ENCODE measurements at places on chromosomes 6 and 20. TPM values are rescaled to one million over a fixed set of nuclear protein-coding genes. Genes with fewer than 3 reads are reported as not detected.
A peak's percentile ranks its signal among the peaks of the same experiment; 100 is the strongest.

Gene CLPSL2
- not detected for polyA plus RNA-seq

Gene BTN1A1
- polyA plus RNA-seq: 0.12 TPM

Gene POM121L2
- 0.01 TPM for polyA plus RNA-seq

Gene FKBP1C
- 1.9 TPM for polyA plus RNA-seq

Gene PMEPA1
- polyA plus RNA-seq: not detected

Gene HRH3
- not detected for polyA plus RNA-seq

Gene DIDO1
- polyA plus RNA-seq: 75.0 TPM

Gene SLC22A7
- polyA plus RNA-seq: 5.3 TPM

Gene OOEP
- not detected for polyA plus RNA-seq

Gene PNPLA1
- not detected for polyA plus RNA-seq

DNA sequence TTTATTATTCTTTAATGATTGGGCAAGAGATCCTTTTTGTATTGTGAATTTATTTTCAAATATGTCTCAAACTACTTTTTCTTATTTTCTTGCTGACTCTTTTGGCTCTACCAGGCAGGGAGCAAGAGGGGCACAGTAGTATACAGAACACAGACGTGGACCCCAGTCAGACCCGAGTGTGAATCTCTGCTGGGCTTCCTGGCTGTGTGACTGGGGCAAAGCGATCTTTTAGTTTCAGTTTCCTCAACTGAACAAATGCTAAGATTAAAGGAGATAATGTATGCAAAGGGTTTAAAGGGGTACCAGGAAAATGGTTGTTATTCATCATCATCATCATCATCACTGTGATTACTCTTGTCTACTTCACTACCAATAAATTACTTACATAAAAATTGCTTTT lies 317.5 kb downstream of the HIVEP2 start:
- H3K27ac ChIP-seq: no peak overlapping the region
- peaks cover 12% of the 10 kb centered on the region for H3K4me1 ChIP-seq
- H3K36me3 ChIP-seq: no peaks in the 10 kb centered on the region
- H3K4me3 ChIP-seq: no peak overlapping the region
- H3K27me3 ChIP-seq: no peaks in the 10 kb centered on the region
- DNase-seq: no peak

GRCh38 chr20:37925265-37926165 lies 22.6 kb downstream of the VSTM2L start:
- H3K36me3 ChIP-seq: no peaks in the 10 kb centered on the region
- peaks cover 58% of the 10 kb centered on the region for H3K27me3 ChIP-seq
- peaks cover 8% of the 10 kb centered on the region for H3K4me1 ChIP-seq
- H3K4me3 ChIP-seq: no peak overlapping the region
- DNase-seq: no peak

GRCh38 chr6:43393602-43394001 lies 24.2 kb upstream of the ZNF318 start:
- H3K4me1 ChIP-seq: peaks cover 13% of the 10 kb centered on the region
- no peak overlapping the region for H3K27ac ChIP-seq
- H3K4me3 ChIP-seq: peak overlapping the region; percentile 17

- no peak for DNase-seq
- no peaks in the 10 kb centered on the region for H3K36me3 ChIP-seq
- H3K27me3 ChIP-seq: no peaks in the 10 kb centered on the region
- no peak overlapping the region for H3K4me3 ChIP-seq
- H3K4me1 ChIP-seq: peaks cover 40% of the 10 kb centered on the region
- H3K27ac ChIP-seq: no peak overlapping the region
Observed at GRCh38 chr20:5797843-5798462, 47.8 kb downstream of the SHLD1 start.

DNA sequence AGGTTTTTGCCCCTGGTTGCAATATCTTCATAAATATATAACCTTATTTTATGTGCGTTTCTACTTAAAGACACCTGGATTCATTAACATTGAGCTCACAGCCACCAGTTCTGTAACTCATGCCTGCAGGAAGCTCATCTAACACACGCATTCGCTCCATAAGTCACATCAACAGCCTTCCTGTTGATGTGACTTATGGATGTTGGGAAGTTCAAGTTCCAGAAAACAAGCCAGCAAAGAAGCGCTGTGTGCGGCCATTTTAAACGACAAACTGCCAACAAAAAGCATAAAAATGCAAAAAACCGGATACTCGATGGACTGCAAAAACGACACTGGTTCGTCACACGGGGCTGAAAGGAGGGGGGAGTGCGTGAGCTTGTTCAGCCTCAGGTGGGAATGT lies 77.9 kb upstream of the NFATC2 start:
- no peaks in the 10 kb centered on the region for H3K27me3 ChIP-seq
- no peaks in the 10 kb centered on the region for H3K4me1 ChIP-seq
- peaks cover 37% of the 10 kb centered on the region for H3K36me3 ChIP-seq

GRCh38 chr20:10713161-10713560 lies 39.4 kb upstream of the JAG1 start:
- peaks cover 91% of the 10 kb centered on the region for H3K4me1 ChIP-seq
- peak overlapping the region; percentile 93 for H3K27ac ChIP-seq
- no peaks in the 10 kb centered on the region for H3K36me3 ChIP-seq
- no peak overlapping the region for H3K4me3 ChIP-seq

GRCh38 chr6:127200114-127200513 lies 66.5 kb upstream of the RNF146 start:
- no peaks in the 10 kb centered on the region for H3K4me1 ChIP-seq
- DNase-seq: no peak
- H3K27me3 ChIP-seq: no peaks in the 10 kb centered on the region
- no peak overlapping the region for H3K4me3 ChIP-seq

DNA sequence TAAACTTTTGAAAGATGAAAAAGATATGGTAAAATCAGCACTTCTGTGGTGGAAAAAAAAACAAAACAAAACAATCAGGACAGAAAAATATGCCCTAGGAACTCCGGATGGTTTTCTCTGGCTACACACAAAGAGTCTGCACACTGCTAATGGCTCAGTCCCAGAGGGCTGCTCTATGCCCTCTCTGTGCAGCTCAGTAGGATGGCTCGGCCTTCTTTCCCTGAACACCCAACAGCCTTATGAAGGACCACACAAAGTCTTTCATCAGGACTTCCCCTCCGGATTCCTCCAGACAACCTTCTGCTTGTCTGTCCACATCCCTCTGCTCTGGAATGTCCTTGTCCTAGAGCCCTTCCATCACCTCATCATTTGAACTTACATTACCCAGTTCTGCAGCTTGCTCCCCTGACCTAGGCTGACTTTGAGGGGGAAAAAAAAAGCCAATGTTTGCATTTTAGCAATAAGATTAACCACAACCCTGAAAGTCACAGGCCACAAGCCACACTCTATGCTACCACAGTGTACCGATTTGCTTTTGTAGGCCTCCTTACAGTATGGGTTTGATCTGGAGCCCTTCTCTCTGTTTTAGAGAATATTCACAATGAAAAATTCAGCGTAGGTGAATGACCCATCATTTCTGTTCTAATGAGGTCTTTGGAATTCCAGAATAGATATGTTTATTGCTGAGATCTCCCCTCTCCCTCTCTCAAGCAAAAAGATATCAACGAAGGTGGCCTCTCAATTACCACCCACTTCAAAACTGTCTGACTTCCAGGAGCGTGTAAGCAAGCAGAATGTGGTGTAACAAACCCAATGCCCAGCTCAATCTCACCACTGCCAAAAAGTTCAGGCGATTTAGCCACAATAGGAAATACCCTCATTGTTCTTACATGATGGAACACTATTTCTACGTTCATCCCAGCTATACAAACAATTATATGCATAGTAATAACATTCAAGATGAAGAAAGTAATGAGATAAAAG lies 164.0 kb downstream of the GMDS start:
- H3K36me3 ChIP-seq: peaks cover 7% of the 10 kb centered on the region
- DNase-seq: no peak
- H3K4me1 ChIP-seq: no peaks in the 10 kb centered on the region

- no peak for DNase-seq
- no peaks in the 10 kb centered on the region for H3K36me3 ChIP-seq
- no peaks in the 10 kb centered on the region for H3K27me3 ChIP-seq
- H3K4me3 ChIP-seq: no peak overlapping the region
- H3K27ac ChIP-seq: no peak overlapping the region
Observed at GRCh38 chr6:84078335-84078734, 44.8 kb downstream of the MRAP2 start.

DNA sequence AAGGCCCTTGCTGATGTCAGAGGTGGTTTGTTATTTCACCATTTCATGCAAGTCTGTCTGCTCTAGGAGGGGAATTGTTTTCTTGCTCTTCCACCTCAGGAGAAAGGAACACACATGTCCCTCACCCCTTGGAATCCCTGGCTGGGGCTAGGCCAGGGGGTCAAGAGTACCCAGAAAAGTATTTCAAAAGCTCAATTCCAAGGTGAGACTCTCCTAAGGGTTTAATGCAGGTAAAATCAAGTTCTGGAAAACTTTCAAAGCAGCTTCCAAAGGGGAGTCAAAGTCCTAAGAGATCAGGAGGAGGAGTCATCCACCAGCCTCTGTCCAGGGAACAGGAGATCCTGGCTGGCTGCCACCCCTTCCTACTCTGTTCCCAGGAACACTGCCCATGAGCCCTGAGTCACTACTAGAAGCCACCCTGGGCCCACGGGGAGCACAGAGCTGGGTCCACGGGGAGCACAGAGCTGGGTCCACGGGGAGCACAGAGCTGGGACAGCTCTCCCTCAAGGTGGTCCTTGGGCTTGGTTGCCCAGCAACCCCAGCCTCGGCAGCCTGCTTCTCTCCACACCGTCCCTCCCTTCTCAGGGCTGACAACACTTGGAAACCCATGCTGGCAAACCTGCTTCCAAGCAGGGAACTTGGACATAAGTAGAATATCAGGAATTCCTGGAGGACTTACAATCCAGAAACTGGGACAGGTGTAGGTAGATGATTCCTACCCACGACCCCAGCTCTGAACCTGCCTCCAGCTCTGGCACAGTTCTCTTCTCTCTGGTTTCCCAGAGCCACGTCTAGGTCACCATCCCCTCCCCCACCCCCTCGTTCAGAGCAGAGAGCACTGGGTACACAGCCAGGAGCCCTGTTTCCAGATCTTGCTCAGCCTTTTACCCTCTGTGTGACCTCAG lies 35.3 kb upstream of the CDKN1A start:
- H3K27ac ChIP-seq: peak overlapping the region; percentile 61
- no peaks in the 10 kb centered on the region for H3K27me3 ChIP-seq
- DNase-seq: peak; percentile 88
- H3K36me3 ChIP-seq: no peaks in the 10 kb centered on the region

DNA sequence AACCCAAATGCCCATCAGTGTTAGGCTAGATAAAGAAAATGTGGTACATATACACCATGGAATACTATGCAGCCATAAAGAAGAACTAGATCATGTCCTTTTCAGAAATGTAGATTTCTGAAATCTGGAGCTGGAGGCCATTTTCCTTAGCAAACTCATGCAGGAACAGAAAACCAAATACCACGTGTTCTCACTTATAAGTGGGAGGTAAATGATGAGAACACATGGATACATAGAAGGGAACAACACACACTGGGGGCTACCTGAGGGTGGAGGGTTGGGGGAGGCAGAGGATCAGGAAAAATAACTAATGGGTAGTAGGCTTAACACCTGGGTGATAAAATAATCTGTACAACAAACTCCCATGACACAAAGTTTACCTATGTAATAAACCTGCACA lies 188.9 kb upstream of the PRND start:
- no peaks in the 10 kb centered on the region for H3K27me3 ChIP-seq
- no peak for DNase-seq
- H3K4me1 ChIP-seq: no peaks in the 10 kb centered on the region
- H3K36me3 ChIP-seq: no peaks in the 10 kb centered on the region
- no peak overlapping the region for H3K4me3 ChIP-seq

GRCh38 chr6:7087066-7087465 lies 20.7 kb upstream of the RREB1 start:
- no peak overlapping the region for H3K27ac ChIP-seq
- no peaks in the 10 kb centered on the region for H3K36me3 ChIP-seq
- H3K4me1 ChIP-seq: peaks cover 13% of the 10 kb centered on the region
- no peak overlapping the region for H3K4me3 ChIP-seq
- H3K27me3 ChIP-seq: no peaks in the 10 kb centered on the region

GRCh38 chr6:132067286-132067685 lies 116.1 kb upstream of the CCN2 start:
- H3K4me3 ChIP-seq: no peak overlapping the region
- DNase-seq: no peak

DNA sequence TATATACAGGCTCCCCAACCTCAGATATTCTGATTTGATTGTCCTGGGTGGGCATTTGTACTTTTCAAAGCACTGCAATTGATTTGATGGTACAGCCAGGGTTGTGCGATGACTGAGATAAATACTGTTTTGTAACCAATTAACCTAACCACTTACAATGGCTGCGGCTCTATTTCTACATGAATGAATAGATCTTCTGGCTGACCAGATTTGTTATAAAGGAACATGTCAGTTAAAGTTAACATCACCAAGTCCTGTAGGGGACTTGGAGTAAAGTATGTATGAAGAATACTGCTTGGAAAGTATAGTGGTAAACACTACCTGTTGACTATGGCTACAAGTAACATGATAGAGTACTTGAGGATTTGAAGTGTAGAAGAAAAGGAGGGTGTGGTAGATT lies 369.2 kb upstream of the JAG1 start:
- no peaks in the 10 kb centered on the region for H3K27me3 ChIP-seq
- H3K36me3 ChIP-seq: no peaks in the 10 kb centered on the region
- no peak overlapping the region for H3K4me3 ChIP-seq
- DNase-seq: no peak

DNA sequence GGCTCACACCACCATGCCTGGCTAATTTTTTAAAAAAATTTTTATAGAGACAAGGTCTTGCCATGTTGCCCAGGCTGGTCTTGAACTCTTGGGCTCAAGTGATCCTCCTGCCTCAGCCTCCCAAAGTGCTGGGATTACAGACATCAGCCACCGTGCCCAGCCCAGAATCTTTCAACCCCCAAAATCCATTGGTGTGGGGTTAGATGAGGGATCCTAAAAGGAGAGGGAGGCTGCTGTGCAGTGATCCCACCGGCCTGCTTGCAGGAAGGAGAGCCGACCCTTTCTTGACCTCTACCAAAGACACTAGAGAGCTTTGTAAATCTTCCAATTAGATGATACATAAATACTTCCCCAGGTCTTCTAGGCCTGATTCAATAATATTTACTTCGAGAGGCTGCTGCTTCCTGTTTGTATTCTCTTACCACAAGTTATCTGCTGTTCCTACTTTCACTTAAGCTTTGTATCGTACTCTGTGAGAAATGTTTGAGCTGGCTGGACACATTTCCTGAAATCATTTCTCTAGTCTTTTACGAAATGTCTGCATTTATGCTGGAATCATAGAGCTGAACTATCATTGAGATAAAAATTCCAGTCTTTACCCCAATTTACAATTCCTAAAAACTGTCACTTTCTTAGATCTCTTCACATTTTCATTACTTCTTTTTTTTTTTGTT lies 49.3 kb upstream of the IER3 start:
- H3K27ac ChIP-seq: peak overlapping the region; percentile 51
- no peaks in the 10 kb centered on the region for H3K36me3 ChIP-seq
- H3K27me3 ChIP-seq: no peaks in the 10 kb centered on the region
- peaks cover 72% of the 10 kb centered on the region for H3K4me1 ChIP-seq

GRCh38 chr6:146785001-146785585 lies 186.3 kb downstream of the ADGB start:
- DNase-seq: peak; percentile 36
- no peaks in the 10 kb centered on the region for H3K36me3 ChIP-seq
- no peaks in the 10 kb centered on the region for H3K4me1 ChIP-seq
- no peak overlapping the region for H3K27ac ChIP-seq
- no peak overlapping the region for H3K4me3 ChIP-seq
